ENCODE measurements at places on chromosomes 5 and 9. TPM values are rescaled to one million over a fixed set of nuclear protein-coding genes. Genes with fewer than 3 reads are reported as not detected.

DNA sequence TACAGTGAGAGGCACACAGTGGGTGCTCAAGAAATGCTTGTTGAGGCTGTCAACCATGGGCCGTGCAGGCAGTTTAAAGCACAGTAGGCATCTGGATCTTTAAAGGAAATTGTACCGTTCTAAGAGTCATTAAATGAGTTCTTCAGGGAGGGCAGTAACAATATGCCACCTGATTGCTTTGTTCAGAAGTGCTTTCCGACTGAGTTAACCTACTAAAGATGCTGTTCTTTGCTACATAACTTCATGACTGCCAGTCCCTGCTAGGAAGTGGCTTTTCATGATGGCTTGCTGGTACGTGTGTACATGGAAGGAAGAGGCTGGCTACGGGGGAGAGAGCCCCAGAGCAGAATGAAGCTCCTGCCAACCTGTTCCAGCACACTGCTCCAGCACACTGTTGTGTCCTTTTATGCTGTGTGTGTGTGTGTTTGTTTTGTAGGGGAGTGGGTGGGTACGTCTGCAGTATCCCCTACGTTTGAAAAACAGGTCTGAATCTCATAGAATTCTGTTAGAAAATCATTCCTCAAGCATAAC lies 41.9 kb upstream of the PPP2R2B start:
- no peak overlapping the region for H3K27ac ChIP-seq
- no peak for DNase-seq
- H3K36me3 ChIP-seq = no peaks in the 10 kb centered on the region
- no peaks in the 10 kb centered on the region for H3K27me3 ChIP-seq

- H3K4me1 ChIP-seq = peaks cover 6% of the 10 kb centered on the region
- peak overlapping the region; percentile 54 for H3K27ac ChIP-seq
- DNase-seq = no peak
- H3K27me3 ChIP-seq = no peaks in the 10 kb centered on the region
- H3K36me3 ChIP-seq = no peaks in the 10 kb centered on the region
Observed at GRCh38 chr9:113675475-113675941, 200.6 kb upstream of the ZNF618 start.

DNA sequence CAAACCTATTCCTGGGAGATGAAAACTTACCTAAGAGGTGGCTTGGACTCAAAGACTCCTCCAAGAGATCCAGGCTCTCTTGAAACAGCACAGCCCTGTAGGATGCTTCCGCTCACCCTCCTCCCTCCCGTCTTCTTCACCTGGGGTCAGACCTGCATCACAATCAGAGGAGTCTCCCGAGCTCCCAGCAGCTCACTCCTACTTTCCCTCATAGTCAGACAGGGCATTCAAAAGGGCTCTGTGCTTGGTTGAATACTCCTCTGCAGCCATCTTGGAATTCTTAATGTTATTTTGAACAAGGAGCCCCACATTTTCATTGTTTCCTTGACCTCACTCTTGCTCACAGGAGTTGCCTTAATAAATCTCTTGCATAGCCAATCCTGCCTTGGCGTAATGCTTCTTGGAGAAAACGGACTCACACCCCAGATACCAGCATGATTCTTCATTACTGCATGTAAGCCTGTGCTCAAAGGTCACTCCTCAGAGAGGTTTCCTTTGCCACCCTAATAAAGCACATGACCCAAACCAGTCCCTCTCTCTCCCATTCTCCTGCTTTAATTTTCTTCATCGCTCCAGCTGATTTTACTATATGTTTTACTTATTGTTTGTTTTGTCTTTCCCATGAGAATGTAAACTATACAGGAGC lies 47.1 kb upstream of the IFNK start:
- no peak overlapping the region for H3K4me3 ChIP-seq
- H3K27me3 ChIP-seq = no peaks in the 10 kb centered on the region
- no peak for DNase-seq
- H3K36me3 ChIP-seq = no peaks in the 10 kb centered on the region
- peaks cover 35% of the 10 kb centered on the region for H3K4me1 ChIP-seq

DNA sequence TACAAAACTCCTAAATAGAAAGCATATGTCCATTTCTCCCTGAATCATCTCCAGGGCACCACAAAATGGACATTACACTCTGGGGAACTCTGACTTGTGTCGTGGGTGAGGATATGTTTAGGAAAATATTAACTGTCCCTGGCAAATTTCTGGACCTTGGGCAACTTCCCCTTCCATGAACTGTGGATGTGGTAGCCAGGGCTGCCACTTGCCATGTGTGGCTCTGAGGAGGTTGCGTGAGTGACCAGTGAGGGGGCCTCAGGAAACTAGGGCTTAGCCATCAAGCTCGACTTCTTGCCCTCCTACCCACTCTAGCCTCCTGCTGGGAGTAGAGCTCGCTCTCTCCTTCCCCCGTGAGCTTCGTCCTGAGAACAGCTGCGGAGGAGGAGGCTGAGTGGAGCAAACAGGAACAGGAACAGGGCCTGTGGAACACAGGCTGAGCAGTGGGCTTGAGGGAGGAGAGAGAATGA lies 13.8 kb upstream of the STC2 start:
- no peak overlapping the region for H3K27ac ChIP-seq
- H3K27me3 ChIP-seq = no peaks in the 10 kb centered on the region
- no peaks in the 10 kb centered on the region for H3K4me1 ChIP-seq

The DIRAS2 gene
- total RNA-seq = not detected

DNA sequence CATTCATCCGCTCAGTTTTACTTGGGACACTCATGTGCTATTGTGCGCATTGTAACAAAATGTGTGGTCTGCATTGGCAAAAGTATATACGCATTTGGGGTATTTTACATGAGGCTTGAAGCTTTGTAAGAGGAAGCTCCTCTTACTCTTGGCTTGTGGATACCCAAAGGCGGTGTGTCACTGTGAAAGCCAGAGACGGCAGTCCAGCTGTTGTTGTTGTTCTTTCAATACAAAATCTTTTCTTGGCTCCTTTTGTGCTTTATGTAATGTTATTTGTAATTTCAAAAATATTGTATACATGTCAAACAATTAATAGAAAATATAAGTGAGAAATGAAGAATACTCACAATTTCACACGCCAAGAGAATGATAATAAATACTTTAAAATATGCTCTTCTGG lies 128.3 kb upstream of the MOCS2 start:
- no peaks in the 10 kb centered on the region for H3K27me3 ChIP-seq
- no peaks in the 10 kb centered on the region for H3K36me3 ChIP-seq
- no peak overlapping the region for H3K27ac ChIP-seq
- no peak overlapping the region for H3K4me3 ChIP-seq
- H3K4me1 ChIP-seq = no peaks in the 10 kb centered on the region
- no peak for DNase-seq

The ADGRD2 gene
- total RNA-seq = 4.2 TPM

Measured in vagina (tissue), 2 donors.